Endothelial cell (in vitro differentiated cells): ENCODE measurements at places on chromosomes 2 and 18. TPM values are rescaled to one million over a fixed set of nuclear protein-coding genes. Genes with fewer than 3 reads are reported as not detected.

The PJVK gene
- 3.7 TPM for total RNA-seq

The SRD5A2 gene
- total RNA-seq = 0.64 TPM

The TRAF3IP1 gene
- total RNA-seq = 17.1 TPM

The PTMA gene
- total RNA-seq = 592 TPM

The UBE2E3 gene
- 237 TPM for total RNA-seq

The AQP12B gene
- total RNA-seq = not detected

DNA sequence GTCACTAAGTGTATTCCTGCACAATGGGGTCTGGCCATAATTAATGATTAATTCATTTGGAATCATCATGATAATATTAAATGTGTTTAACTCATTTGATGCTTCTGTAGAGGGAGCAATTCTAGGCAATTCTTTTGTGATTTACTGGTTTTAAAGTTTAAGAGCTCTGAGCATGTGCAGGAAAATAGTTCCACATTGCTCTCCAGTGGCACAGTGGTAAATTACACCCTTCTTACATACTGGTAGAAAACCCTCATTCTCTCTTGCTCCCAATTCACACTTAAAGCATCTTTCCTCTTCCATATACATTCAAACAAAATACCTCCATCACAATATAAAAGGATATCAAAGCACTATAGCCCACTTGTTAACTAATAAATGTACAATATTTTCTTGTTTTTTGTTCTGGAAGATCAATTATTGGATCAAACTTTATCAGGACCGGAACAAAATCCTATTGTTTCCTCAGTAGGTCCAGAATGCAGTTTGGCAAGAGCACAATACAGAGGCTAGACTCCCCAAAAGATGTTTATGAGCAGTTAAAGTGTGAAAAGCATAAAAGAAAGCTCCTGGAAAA is 844.3 kb downstream of the MBD2 start:
- peak; percentile 6 for DNase-seq
- no peaks in the 10 kb centered on the region for H3K27me3 ChIP-seq
- H3K36me3 ChIP-seq = no peaks in the 10 kb centered on the region
- H3K4me3 ChIP-seq = no peak overlapping the region
- H3K27ac ChIP-seq = no peak overlapping the region

GRCh38 chr18:58361212-58361611 is 267.7 kb downstream of the ALPK2 start:
- peaks cover 5% of the 10 kb centered on the region for H3K36me3 ChIP-seq
- no peak overlapping the region for H3K27ac ChIP-seq
- H3K27me3 ChIP-seq = no peaks in the 10 kb centered on the region
- no peak overlapping the region for H3K4me3 ChIP-seq
- no peak for DNase-seq

DNA sequence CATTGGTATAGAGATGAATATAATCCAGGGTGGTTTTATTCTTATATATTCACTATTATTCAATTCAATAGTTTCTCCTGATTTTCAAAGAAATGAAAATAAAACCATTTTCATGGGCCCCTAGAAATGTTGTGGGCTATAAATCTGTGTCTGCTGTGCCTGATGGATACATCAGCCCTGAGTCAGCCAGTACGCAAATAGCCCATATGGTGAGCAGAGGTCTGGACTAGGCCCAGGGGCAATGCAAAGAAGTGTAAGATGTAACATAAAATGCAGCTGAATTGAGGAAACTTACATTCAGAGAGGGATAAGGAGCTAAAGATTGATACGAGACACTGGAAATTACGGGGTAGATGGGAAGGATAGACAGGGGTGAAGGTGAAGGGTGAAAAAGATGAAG is 122.5 kb downstream of the MAIP1 start:
- H3K36me3 ChIP-seq = no peaks in the 10 kb centered on the region
- H3K27ac ChIP-seq = no peak overlapping the region
- no peaks in the 10 kb centered on the region for H3K4me1 ChIP-seq
- no peak for DNase-seq

DNA sequence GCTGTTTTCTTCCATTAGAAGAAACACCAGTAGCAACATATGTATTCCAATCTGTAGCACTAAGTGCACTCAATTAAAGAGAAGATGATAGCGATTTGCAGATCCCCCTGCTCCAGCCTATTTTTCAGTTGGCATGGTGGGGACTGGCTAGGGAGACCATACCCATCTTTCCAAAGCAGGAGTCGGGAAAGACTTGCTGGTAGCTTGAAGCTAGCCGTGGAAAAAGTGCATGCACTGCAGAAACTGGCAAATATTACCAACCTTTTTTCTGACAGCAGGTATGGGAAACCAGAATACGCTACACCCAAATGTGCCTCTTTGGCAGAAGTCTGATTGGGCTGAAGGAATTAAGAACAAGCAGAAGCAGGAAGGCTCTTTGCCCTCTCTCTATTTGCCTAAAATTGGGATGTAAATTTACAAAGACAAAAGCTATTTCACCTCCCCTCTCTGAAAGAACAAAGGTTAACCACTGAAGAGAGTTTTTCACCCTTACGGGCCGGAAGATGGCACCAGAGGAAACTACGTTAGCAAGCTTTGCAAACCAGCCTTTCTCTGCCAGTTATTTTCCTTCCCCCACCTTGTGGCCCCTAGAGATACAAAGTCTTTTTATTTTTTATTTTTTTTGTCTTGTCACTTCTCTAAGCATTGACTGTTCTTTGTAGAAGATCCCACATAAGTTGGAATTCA is 273.1 kb downstream of the DLGAP1 start:
- H3K36me3 ChIP-seq = no peaks in the 10 kb centered on the region
- H3K27ac ChIP-seq = no peak overlapping the region
- H3K4me3 ChIP-seq = no peak overlapping the region
